Activated CD8-positive, alpha-beta T cell treated with anti-CD3 and anti-CD28 coated beads for 36 hours (primary cell): ENCODE measurements at places on chromosomes 3 and 15. TPM values are rescaled to one million over a fixed set of nuclear protein-coding genes. Genes with fewer than 3 reads are reported as not detected.

C2CD4B gene
- 0.38 TPM for total RNA-seq

ITPKA gene
- 4.7 TPM for total RNA-seq

SCN11A gene
- total RNA-seq, result not detected

- DNase-seq, result peak; percentile 53
Observed at GRCh38 chr3:141795276-141795675, 32.1 kb downstream of the GRK7 start.

DNA sequence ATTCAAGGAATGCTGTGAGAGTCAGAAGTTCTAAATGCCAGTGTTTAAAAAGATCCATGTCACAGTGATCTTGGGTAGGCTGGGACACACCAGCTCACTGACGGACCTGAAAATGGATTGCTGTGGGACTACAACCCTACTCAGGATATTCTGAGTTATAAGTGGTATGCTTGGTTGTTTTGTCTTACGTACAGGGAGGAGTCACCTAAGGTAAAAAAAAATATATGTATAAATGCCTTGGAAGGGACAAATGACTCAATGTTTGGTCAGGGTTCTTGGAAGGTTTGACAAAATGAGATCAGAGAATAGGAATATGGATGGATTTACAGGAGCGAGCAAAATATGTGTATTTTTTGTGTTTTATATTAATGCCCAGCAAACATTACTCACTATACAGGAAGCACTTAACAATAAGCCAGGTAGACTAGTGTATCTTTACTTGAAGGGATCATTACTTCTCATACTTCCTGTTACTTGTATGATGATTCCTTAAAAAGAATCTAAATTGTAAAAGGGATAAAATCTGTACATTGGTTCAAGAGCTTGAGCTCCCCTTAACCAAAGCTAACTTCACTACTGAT, 767.3 kb downstream of the GBE1 start:
- DNase-seq, result no peak

- no peak for DNase-seq
Observed at GRCh38 chr3:21654241-21654640, 96.8 kb downstream of the ZNF385D start.

DNA sequence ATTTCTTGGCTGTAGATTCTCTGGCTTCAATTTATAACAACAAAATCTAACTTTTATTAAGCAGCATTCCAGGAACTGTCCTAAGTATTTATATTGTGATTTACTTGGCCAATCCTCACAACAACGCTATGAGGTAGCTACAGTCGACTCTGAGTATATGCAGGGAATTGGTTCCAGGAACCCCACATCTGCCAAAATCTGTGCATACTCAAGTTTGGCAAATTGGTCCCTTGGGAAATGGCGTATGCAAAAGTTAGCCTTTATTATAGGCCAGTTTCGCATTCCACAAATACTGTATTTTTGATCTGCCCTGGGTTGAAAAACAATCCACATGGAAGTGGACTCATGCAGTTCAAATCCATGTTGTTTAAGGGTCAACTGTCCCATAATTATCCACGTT, 53.9 kb downstream of the RAP2B start:
- DNase-seq, result no peak

DNA sequence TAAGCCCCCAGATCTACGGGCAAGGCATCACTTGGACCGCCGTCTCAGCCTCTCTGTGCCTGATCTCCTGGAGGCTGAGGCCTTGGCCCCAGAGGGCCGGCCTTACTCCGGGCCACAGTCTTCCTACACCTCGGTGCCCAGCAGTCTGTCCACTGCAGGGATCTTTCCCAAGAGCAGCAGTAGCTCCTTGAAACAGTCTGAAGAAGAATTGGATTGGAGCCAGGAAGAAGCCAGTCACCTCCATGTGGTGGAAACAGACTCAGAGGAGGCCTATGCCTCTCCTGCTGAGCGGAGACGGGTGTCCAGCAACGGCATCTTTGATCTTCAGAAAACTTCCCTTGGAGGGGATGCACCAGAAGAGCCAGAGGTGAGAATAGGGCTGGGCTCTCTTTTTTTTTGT, 67.0 kb downstream of the MCTP2 start:
- no peak for DNase-seq

DNA sequence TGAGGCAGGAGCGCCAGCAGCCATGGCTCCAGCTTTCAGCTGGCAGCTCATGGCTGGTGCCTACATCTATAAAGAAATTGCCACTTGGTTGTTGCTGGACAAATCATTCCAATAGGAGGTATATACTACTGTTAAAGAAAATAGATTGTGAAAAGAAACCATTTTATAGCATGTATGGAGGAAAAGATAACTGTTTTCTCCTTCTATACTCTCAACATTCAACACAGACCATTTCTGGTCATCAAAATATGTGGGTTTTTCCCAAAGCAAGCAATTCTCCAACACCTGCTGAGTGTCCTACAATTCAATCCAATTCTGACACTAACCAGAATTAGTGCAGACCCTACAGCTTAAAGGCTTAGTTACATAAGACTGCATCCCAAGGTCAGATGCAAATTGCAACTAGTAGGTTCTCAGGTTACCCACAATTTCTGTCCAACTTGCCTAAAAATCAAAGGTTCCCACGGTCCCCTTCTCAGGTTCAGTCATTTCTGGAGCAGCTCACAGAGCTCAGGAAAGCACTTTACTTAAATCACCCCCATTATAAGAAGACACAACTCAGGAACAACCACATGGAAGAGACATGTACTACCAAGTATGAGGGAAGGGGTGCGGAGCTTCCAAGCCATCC, 42.4 kb upstream of the STRIT1 start:
- no peak for DNase-seq

- DNase-seq, result no peak
Observed at GRCh38 chr3:174278094-174278493, 581.0 kb upstream of the NAALADL2 start.

- DNase-seq, result no peak
Observed at GRCh38 chr3:12758025-12758781, 856 bp downstream of the TMEM40 start.

GRCh38 chr15:100853676-100854440, 25.8 kb upstream of the ALDH1A3 start:
- no peak for DNase-seq
